AG08396 (cell line): ENCODE measurements at places on chromosomes 7 and 10.

DNA sequence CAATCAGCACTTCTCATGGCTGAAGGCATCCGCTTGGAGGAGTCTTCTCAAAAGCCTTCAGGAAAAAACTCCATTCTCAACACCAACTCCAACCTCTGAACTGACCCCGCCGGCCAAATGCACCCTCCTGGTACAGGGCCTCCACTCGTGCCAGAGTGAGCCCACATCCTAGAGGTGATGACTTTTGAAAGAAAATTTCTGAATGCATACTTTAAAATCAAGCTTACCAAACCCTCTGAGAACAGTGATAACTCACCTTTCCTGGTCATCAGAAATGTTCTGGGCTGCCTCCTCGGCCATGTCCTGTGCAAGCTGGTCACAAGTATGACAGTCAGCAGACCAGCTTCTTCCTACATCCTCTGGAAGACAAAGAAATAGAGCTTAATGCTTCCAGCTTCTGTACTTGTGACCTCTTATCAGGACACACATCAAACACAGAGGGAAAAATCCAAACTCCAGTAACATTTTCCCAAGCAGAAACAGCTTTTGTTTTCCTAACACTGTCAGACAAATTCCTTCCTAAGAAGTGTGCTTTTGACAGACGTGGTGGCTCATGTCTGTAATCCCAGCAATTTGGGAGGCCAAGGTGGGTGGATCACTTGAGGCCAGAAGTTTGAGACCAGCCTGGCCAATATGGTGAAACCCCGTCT, at the start of gene PKD1L1:
Gene PKD1L1 (minus strand): TSS at position 326 of the 650 bp plus-strand sequence. CDS start 26 bp downstream, at position 300.
- no peak for DNase-seq

GRCh38 chr10:22231260-22231659, 13.4 kb upstream of the EBLN1 start:
- DNase-seq: no peak

GRCh38 chr10:77711683-77712049, 74.1 kb upstream of the KCNMA1 start:
- no peak for DNase-seq

DNA sequence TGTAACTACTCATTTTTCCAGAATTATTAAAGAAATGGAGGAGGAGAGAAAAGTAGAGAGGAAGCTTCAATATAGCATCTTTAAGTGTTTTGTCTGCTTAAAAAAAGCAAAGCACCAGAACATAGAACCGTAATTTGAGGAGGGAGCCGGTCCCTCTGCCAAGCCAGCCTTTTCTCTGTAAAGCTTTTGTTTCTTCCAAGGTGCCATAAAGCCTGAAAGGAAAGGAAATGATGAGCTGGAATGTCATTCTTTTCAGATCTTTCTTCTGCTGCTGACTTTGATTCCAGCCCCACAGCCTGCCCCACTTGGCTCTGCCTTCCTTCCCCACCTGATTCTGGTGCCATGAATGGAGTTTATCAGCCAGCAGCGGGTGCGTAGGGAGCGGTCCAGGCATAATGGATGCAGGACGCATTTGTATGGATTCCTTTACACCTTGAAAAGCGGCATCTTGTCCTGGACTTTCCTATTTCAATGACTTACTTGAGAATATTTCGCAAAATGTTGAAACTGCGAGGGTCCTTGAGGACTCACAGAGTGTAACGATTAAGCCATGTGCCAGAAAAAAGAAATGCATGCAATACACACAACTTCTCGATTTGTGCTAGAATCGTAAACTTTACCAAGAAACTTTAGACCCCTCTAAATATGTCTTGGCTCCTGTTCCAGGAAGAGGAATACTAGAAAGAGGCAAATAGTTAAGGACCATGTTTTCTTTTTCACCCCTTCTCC, 569.5 kb upstream of the MGMT start:
- DNase-seq: no peak

DNA sequence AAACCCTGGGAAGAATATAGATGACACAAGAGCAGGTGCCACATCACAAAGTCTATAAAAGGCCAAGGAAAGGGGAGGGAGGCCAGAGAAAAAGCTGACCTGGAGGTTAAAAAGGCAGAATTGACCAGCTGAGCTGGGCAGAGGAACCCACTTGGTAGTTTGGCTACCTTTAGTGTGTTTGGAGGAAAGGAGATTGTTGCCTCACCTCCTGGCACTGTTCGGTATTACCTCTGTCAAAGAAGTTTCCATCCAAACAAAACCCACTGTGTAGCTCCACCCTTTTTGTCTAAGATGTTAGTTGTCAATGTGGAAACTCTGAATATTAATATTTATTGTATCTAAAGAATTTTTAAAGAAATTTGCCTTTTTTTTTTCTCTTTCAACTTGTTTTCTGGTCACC, 23.4 kb downstream of the ENTPD7 start:
- DNase-seq: no peak

- no peak for DNase-seq
These were observed 69.7 kb upstream of the CAMK2B start for GRCh38 chr7:44395067-44395466.

DNA sequence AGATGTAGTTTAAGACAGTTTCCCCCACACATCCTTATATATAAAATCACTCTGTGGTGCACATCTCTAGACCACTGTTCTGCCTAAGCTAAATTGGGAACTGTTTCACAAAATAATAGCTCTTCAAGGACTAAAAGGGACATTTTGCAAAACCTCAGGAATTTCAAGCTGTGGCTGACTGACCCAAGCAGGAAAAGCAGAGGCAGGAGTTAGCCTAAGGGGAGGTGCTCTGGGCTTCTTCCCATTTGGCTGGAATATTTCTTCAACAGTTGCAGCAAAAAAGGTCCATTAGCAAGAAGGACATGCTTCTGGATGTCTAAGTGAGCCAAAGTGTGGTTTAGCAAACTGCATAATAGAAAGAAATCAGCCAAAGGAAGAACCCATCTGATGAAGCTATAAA, 551.2 kb upstream of the ANKRD30A start:
- peak; percentile 8 for DNase-seq

DNA sequence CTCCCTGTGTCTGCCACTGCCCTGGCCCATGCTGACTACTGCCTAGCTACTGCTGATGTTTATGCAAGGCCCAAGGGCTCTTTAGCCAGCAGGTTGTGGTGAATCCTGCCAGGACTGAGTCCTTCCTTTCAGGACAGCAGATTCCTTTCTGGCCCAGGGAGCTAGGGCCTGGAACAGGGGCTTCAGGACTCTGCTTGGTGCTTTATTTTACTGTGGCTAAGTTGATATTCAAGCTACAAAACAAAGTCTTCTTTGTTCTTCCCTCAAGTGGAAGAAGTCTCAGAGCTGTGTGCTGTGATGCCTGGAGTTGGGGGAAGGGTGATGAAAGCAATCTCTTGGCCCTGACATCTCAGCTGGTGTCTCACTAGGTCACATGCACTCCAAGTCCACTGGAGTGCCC, 66.2 kb upstream of the NME8 start:
- no peak for DNase-seq

DNA sequence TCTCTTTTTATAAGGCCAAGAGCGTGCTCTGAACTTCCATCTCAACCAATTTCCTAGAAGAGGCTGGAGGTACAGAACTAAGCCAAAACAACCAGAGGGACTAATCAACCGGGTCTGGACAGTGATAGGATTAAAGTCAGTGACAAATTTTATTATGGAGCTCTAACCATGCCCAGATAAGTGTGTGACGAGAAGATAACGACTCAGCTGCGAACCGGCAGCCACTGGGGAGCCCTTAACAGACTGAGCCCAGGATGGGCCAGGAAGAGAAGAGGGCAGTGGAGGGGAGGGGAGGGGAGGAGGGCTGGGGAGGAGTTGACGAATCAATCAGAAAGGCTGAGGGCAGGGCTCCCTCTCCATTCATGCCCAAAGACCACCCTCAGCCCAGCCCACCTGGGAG, 119.9 kb downstream of the PLXNA4 start:
- no peak for DNase-seq

GRCh38 chr10:92434385-92434784, 139.5 kb downstream of the IDE start:
- DNase-seq: no peak

- DNase-seq: no peak
These were observed 30.8 kb upstream of the CACNB2 start for GRCh38 chr10:18109341-18109870.

DNA sequence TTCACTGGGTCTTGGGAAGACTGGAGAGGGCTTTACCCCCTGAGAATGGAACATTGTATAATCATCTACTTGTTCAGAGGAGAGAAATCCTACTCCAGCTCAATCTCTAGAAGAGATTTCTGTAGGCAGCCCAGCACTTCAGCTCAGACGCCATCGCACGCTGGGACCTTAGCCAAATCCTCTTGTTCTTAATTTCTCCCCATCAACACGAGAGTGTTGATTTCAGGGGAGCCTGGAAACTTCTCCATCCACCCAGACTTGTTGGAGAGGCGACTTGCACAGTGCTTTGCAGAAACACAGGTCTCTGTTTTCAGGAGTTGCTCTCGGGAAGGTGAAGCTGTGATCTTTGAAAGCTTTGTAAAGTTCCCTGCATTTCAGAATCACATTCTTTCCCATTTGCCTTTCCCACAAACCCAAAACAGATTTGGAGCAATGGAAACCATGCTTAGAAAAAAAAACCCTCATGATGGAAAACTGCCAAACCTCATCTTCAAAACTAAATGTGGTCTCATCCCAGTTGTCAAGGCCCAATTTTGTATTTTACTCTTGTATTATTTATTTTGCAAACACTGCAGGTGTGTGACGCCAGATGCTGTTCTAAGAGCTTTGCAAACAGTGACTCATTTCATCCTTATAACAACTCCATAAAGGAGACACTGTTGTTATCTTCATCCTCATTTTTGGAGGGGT, 60.9 kb downstream of the CALML3 start:
- DNase-seq: no peak

GRCh38 chr7:37993060-37993501, 72.6 kb downstream of the EPDR1 start:
- no peak for DNase-seq

GRCh38 chr7:125648543-125648942, 718.9 kb upstream of the POT1 start:
- no peak for DNase-seq

DNA sequence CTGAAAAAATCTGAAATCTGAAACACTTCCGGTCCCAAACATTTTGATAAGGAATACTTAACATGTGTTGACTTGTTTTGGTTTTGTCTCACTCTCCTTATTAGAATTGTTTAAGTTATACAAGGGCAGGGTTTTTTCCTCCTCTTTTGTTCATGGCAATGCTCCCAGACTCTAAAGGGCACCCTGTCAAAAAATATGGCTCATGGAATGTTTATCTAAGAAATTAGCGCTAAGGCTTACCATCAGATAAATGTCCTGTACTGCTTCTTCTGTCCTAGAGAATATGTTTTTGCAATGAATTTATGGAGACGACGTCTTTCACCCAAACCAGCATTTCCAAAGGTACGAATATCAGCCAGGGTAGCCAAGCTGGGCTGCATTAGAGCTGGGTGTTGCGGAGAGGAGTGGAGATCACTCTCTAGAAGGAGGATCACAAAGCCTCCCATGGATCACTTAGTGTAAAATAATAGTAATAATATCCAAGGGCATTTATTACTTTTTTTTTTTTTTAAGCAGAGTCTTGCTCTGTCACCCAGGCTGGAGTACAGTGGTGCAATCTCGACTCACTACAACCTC, 46.8 kb downstream of the ERLIN1 start:
- DNase-seq: no peak

DNA sequence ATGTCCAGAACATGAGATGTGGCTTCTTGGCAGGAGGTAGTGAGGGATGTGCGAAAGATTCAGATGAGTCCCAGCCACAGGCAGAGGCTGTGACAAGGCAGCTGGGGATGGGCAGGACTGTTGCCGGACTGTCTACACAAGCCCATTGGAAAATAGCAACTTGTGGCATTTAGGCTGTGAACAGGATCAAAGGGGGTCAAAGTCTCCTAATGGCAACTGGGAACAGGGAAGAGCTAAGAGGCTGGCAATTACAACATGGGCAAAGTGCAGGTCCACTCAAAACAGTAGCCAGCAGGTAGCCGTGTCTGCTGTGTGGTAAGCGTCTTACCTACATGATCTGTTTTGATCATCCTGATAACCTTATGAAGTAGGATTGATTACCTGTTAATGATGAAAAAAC, 254.2 kb upstream of the ZNF32 start:
- DNase-seq: no peak

GRCh38 chr7:76086070-76086469, 38.2 kb downstream of the MDH2 start:
- DNase-seq: no peak

GRCh38 chr7:157715071-157715937, 378.5 kb downstream of the DNAJB6 start:
- DNase-seq: no peak

DNA sequence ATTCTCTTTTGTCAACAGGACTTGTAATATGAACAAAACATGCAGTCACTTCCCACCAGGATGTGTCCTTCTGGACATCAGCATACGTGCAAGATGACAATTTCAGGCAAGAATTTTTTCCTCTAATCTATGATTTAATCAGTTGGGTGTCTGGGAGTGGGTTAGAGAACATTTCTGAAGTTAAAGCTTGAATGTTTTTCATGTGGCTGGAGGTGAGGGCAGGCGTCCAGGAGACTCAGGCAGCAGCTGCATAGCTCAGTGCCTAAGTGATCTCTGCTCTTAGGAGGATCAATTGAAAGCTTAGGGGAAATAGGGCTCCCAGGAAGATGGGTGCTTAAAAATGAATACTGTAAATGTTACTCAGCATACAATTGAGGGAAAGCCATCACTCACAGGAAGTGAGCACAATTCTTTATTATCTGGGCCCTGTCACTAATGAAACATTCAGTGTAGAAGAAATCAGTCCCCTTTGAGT, 457.6 kb upstream of the KLF6 start:
- peak; percentile 14 for DNase-seq

- DNase-seq: no peak
These were observed 9.7 kb downstream of the DYNC1I1 start for GRCh38 chr7:95781961-95782586.

DNA sequence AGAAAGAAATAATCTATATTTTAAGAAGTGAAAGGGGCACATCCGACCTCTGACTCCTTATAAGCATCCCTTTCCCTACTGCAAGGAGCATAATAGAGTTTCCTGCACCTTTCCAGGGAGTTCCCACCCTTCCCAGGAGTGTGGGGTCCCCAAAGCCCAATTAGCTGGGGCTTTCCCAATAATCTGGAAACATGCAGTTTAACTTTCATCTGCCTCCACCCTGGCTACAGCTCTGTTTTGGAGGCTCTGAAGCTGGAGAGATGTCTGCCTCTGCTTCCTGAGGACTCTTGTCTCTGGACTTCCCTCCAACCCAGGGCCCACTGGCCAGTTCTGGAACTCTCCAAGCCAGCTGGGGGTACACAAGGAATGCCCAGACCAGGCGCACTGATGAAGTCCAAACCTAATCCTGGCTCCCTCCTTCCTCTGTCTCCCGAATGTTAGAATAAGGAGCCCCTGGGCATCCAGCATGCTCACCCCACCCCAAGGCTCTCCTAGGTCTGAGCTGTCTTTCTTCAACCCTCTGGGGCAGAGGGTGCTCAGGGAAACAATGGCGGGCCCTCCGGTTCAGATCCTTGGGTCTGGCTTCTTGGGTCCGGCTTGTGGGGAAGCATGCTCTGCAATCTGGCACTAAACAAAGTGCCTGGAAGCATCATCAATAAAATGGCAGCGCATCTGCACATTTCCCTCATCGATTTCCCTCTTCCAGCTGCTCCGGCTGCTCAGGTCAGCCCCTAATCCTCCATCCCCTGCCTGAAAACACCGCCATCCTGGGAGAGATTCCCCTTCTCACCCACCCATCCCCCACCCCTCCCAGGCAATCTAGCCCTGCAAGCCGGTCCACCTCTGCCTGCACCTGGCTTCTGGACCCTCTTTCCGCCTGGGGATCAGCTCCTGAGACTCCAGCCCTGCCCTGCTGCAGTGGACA, 13.3 kb downstream of the HOXA4 start:
- DNase-seq: no peak
